Lower lobe of right lung (tissue), 2 donors: ENCODE measurements at places on chromosomes 1 and 21. TPM values are rescaled to one million over a fixed set of nuclear protein-coding genes. Genes with fewer than 3 reads are reported as not detected.

GRCh38 chr21:44666401-44667320 lies at the start of gene KRTAP12-2:
KRTAP12-2 (minus strand) TSS chr21:44666927; CDS start chr21:44666886, 41 bp downstream.
- DNase-seq = no peak

- DNase-seq = no peak
Measured at GRCh38 chr1:77582905-77583304, 99.6 kb downstream of the ZZZ3 start.

Gene MPZ
- total RNA-seq = 4.0 TPM

DNA sequence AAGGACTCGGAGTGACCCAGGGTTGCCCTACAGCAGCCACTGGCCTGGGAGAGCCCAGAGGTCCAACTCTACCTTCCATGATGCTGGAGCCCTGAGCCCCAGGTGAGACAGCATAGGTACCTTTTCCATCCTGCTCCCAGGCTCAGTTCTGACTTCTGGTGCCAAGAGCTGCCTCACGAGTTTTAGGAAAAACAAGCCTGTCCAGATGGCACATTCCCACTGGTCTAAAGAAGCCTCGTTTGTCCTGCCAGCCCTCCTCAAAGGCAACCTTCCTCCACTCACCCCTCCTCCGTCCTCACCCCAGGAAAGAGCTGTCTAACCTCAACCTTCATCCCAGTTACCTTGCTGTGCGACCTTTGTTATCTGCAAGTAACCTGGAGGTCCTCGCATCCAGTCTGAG lies 53.5 kb upstream of the PRELP start:
- DNase-seq = no peak

DNA sequence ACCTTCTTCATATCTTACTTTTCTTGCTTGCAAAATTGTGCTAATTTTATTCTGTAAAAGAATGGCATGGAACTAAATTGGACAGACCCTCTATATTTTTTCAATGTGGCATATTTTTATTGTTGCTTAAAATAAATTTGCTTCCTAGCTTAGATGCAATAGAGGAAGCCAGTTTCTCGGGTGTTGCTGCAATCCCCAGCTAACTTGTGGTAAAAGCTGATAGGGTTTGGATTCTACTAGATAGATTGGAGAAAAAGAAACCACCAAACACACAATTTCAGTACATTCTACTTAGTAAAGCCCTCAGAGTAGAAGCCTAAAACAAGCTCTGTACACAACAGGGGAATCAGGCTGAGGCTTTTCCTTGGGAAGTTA lies 49.5 kb upstream of the GCLM start:
- no peak for DNase-seq

- DNase-seq = no peak
Measured at GRCh38 chr1:15957221-15958095, 18.4 kb downstream of the ZBTB17 start.

DNA sequence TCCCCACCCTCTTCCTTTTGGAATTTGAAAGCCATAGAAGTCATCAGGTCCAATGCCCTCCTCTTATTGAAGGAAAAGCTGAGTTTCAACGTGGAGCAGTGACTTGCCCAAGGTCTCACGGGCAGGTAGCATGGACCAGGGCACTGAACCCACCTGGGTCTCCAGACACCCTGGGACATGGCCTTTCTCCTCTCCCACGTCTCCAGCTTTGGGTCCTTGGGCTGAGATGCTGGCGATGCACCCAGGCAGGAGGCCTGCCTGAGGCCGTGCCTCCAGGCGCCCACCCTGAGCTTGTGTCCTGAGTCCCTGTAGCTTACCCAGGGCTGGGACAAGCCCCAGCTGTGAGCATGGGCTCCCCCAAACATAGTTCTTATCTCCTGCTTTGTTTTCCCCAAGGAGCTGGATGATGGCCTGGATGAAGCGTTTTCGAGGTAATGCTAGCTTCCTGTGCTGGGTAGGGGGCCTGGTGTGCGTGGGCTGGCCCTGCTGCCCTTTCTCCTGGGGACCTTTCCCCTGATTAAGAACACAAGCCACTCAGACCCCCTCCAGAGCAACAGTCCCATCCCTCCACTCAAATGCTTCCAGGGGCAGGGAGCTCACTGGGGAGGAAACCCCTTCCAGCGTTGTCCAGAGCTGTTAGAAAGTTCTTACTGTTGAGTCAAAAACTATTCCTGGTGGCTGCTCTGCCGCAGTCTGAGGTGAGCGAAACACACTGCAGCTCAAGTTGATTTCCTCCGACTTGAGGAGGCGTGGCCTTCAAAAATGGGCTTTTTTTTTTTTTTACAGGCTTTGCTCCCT lies 21.6 kb downstream of the LDLRAP1 start:
- no peak for DNase-seq

GRCh38 chr21:44531606-44532564 lies 8.1 kb downstream of the KRTAP10-1 start:
- DNase-seq = peak; percentile 38

- no peak for DNase-seq
Measured at GRCh38 chr1:228006786-228007048, at the start of gene WNT3A. WNT3A (plus strand) TSS chr1:228006998; CDS start chr1:228007129, 131 bp downstream.

- DNase-seq = no peak
Measured at GRCh38 chr1:41103766-41104165, 82.2 kb upstream of the SLFNL1 start.

DNA sequence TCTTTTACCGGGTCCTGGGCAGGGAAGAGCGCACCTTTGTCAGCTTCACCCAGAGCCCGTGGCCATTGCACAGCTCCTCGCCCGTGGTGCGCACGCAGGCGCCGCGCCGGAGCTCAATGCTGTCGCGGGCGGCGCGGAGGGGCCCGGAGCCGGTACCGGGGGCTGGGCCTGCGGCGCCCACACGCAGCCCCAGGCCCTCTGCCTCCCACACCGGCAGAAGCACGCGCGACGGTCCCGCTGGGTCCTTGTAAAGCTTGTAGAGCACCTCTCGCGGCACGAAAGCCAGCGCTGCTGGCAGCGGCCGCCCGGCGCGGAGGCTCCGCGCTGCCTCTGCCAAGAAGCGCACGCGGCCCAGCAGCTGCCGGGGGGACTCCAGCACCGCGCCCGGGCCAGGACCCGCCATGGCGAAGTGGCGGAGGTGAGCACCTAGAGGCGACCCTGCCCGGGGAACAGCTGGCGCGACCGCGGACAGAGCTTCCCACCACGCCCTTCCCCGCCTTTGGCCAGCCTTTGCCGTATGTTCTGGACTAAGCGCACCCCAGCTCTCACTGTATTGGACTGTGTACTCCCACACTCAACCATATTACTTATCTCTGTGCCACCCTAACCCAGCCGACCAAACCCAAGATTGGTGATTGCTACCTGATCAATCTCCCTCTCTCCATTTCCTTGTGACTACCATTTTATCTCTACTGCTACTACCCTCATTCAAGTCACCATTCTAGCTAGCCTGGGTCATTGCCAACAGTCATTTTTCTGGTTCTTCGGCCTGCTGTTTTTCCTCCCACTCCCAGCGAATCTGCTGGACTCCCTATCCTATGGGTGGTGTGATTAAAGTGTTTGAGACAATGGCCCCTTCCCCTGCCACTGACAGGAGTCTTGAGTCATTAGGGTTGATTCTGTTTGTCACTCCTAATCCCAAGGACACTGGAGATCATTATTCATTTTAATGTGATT lies at the start of gene HECTD3:
TSS of gene HECTD3 (minus strand) at position 470 of the 957 bp plus-strand sequence. CDS start at position 403, 67 bp downstream.
- peak; percentile 85 for DNase-seq

Gene GBP6
- 0.68 TPM for total RNA-seq
